ENCODE measurements at places on chromosomes 1 and 21.

DNA sequence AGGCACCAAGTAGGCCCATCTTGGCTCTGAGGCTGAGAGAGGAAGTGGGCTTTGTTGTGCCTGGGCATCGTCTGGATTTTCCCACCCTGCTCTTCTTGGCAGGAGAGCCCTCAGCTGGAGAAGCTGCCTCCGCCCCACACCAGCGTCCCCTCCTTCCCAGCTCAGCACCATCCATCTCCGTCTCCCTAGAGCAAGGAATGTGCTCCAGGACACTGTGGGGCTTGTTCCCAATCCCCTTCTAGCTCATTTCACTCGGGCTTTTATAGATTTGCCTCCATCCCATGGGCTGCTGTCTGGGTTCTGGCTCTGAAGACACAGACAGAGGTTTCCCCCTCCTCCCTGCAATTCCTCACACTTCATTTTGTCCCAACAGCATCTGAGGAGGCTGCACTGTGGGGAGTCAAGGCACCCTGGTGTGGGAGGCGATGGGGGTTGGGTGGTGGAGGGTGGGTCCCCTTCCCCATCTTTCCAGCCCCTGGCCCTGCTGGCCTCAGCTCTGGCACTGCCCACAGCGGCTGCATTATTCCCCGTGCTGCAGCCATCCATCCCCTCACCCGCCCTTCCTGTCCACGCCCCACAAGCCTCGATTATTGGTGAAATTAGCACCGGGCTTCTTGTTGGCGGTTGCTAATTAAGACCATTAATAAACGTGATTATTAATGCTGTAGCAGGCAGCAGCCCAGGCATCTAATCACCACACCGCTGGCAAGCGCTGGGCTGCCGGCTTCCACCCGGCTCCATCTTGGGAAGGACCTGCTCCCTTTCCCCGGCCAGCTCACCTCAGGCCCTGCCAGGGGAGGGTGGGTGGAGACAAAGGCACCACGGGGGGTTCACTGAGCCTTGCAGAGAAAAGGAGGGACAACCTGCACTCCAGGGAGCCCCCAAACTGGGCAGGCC lies 21.7 kb downstream of the RHBG start:
- DNase-seq, result no peak

DNA sequence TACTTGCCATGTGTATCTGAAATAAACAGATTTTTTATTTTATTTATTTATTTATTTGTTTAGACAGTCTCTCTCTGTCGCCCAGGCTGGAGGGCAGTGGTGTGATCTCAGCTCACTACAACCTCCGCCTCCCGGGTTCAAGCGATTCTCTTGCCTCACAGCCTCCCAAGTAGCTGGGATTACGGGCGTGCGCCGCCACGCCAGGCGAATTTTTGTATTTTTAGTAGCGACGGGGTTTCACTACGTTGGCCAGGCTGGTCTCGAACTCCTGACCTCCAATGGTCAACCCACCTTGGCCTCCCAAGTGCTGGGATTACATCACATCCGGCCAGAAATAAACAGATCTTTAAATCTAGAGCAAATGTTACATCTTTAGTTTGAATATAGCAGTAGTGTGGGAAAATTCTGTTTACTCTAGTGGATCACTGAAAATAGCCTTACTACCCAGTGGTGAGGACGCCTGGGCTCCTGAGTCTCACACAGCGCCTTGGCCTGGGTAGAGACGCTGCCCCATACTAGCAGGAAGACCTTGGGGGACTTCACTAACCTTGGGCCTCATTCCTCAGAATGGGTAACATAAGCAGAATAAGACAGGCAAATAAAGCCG lies 709 bp downstream of the GART start:
- no peak for DNase-seq

GRCh38 chr1:48776393-48777218 lies at the start of gene BEND5:
TSS of gene BEND5 (minus strand) at chr1:48776891. CDS start at chr1:48776831, 60 bp downstream.
- DNase-seq, result peak; percentile 30

- no peak for DNase-seq
Measured at GRCh38 chr1:17949511-17949910, 158.1 kb upstream of the IGSF21 start.

- DNase-seq, result no peak
Measured at GRCh38 chr21:33767236-33767635, 124.9 kb downstream of the ITSN1 start.
